RPMI7951 (cell line): ENCODE measurements at places on chromosomes 11 and 22. TPM values are rescaled to one million over a fixed set of nuclear protein-coding genes. Genes with fewer than 3 reads are reported as not detected.

DNA sequence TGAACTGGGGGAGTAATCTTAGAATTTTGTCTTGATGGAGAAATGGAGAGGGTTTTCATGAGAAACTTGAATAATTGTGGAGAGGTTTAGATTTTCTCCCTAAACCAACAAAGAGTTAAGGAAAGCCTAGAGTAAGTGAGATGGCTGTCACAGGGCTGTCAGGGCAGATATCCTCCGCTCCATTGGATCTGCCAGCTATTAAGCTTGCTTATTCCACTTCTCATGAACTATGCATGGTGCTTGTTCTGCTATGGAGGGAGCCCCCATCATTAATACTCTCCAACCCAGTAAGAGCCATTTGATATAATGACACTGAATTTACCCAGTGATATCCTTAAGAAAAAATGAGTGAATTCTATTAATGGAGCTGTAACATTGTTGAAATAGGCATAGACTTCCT, 342.8 kb upstream of the MTNR1B start:
- DNase-seq, result no peak

DNA sequence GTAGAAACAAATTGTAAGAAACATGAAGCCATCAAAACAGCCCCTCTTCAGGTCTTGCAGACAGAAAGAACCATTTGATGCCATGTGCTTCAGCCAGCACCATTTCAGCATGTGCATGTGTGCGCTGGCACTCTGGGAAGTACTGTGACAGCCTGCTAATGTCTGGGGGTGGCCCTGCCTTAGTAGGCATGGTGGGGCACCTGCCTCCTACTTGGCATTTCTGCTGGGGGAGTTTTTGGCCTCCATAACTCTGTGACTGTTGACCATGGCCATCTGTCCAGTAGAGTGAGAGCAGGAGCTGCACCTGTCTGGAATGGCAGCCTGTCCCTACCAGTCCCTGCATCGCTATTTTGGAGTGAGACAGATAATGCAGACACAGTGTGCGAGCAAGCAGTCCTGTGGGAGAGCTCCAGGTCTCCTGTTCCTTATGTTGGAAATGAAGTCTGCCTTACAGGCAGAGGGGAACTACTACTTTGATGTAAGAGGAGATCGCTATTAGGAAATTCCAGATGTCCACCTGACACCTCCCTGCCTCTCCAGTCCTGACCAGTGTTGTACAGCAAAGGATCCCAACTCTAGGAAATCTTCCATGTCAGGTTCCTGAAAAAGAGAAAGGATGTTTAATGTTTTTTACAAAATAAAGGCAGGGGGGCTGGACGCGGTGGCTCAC, 102.5 kb downstream of the ATXN10 start:
- DNase-seq, result no peak

DNA sequence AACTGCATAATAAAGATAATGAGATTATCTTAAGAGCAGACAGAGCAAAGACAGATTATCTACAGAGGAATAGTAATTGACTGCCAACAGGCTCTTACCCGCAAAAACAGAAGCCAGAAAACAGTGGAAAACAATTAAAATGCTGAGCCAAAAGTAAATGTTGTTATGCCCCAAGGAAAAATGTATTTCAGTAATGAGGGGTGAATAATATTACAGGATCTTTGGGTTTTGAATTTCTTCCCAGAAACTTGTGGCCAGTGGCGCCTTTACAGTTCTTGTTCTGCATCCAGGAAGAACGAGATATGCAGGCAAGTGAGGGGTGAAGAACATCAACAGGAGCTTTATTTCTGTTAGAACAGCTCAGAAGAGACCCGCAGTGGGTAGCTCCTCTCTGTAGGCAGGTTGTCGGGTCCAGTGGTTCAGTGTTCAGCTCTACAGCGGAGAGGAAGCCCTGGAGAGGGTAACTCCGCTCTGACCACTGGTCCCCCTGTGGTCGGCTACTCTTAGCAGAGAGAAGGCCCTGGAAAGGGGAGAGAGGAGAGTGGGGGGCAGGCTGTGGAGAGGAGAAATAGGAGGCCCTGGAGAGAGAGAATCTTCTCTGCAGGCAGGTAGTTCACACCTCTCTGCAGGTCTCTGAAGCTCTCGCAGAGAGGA, 51.8 kb upstream of the SC5D start:
- no peak for DNase-seq

GRCh38 chr11:107293677-107294344, 163.8 kb downstream of the CWF19L2 start:
- DNase-seq, result no peak

DNA sequence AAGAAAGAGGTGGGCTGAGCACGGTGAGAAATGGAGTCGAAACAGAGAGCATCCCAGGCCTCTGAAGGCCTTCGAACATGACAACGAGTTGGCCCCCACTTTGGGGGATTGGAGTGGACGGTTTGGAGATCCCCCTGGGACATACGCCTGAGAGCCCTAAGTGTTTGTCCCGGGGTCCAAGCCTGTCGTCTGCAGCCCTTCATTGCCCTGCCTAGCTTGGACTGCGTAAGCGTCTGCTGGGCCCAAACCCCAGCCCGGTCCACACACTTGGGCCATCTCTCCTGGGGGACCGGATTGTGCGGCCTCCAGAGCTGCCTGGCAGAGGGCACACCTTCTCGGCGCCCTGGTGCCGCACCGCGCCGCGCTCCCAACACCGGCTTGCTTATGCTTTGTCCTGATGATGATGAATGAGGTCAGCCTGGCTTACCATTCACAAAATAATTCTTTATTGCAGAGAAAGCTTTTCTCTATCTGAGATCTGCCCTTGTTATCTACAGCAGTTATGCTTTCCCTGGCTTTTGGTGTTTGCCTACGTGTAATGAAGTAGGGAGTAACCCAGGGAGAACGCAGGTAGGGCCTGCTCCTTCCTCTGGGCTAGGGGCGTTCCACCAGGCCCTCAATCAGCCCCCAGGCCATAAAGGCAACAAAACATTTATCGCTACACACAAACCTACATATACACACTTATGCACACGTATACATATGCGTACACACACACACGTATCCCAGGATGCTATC, 85.9 kb upstream of the PPARA start:
- DNase-seq, result no peak

DNA sequence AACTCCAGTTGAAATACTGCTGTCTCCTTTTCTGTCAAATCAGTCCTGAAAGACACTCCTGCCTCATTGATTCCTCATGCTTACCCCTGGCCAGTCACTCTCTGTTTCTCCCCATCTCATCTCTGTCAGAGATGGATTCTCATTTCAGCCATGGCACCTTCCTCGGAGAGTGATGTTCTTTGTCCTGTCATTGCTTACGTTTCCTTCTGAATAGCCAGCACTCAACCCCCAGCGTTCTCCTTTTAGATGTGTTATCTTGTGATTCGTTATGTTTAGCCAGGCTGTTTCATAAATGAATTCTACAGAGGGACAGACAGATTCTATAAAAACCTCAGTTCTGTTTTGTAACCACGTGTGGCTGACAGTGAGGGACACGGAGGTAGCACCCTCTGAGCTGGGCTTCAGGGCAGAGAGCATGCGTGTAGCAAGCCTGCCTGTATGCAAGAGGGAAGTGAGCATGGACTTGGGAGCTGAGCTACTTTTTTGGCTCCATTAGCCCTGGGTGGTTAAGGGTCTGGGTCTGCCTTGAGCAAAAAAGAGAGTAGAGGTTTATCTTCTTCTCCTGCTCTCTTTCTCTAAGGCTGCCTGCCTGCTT, 354.6 kb downstream of the DDX10 start:
- no peak for DNase-seq

Gene TECTA
- total RNA-seq, result 0.12 TPM in 1 of 2 replicates, not detected in the other

DNA sequence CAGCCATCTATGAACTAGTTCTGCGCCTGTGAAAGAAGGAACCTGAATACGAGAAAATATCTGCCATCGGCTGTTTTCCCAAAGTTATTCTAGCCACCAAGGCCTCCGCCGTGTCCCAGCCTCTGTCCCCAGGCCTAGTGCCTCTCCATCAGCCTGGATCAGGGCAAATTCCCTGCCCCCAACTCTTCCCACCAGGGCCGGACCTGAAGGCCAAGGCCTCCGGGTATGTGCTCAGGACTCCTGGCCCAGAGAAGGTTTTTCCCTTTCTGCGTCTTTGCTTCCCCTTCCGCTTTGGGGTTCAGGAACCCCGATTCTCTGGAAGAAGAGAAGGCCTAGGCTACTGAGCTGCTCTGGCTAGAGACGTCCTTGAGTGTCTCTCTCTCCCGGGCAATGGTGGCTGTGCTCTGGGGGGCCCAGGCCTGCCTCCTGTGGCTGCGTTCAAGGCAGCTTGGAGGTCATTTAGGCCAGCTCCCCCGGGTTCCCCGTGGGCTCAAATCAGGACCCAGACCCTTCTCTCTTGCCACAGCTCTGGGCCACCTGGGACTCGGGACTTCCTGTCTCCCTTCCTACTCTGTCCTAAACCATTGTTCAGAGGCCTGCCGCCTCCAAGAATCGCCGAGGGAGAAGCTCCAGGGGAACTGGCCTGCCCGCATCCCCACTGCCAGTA, 1.6 kb downstream of the ALX4 start:
- no peak for DNase-seq

Gene KCNK4
- not detected in 2 replicates for total RNA-seq

DNA sequence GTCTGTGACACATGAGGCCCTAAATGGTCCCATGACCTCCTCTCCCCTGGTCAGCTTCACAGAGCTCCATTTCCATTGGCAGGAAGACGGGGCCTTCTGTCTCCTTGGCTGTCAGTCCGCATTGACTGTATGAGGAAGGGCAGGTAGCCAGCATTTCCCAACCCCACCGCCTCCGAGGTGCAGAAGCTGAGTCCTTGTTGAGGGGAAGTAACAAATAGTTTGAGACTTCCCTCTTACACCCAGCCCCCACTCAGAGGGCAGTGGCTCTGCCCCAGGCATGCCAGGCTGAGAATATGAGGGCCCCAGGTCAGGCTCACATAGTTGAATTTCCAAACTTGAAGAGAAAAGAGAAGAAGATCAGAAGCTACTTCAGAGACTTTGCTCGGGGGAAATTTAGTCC, 611.1 kb downstream of the BRD1 start:
- DNase-seq, result no peak

Gene TMEM132A
- total RNA-seq, result 29.2 and 44.6 TPM in 2 replicates

- no peak for DNase-seq
These were observed 784.9 kb upstream of the LUZP2 start for GRCh38 chr11:23711981-23712380.

Gene IRAG1
- total RNA-seq, result 15.4 and 23.8 TPM in 2 replicates

Gene CTSW
- 5.4 and 8.9 TPM in 2 replicates for total RNA-seq

- DNase-seq, result no peak
These were observed 27.8 kb downstream of the ETS1 start for GRCh38 chr11:128559496-128560103.

GRCh38 chr11:123429913-123430720, at the start of gene GRAMD1B:
TSS of gene GRAMD1B (plus strand) at chr11:123430269. CDS start at chr11:123430793, 524 bp downstream.
- peak; percentile 90 for DNase-seq

- DNase-seq, result no peak
These were observed 798.9 kb downstream of the KCNA4 start for GRCh38 chr11:29217901-29218300.

DNA sequence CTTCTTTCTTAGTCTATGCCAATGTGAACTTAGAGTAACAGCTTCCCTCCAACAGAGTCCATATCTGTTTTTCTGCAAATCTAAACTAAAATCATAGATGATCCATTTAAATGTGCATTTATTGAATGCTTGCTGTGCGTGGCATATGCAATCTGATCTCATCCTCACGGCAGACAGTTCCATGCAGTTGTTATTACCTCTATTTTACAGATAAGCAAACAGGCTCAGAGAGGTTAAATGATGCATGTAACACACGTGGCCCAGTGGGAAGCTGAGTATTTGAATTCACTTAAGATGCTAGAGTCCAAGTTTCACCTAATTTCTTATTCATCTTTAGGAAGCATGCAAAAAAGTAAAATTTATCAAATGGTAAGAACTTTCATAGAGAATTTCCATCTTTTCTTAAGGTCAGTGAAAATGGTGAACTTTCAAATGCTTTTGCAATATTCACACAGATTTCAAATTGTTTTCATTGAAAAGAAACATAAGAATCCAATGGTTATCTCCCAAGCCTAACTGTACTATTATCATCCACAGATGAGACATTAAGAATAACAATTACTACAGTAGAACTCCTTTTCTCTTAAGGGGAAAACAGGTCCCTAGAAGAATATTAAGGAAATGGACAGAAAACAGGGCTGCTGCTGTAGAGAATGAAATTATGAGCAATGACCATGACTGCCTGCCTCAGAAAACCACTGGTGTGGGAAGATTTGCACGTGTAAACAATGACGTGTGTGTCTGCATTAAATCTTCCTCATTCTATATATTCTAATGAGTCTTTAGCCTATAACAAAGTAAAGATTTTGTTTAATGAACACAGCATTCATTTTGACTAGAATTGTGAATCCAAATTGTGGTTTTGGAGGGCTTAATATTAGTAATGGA, 1171.3 kb downstream of the LRRC4C start:
- no peak for DNase-seq

Gene GLB1L3
- total RNA-seq, result not detected in 2 replicates

Gene MFNG
- not detected in 2 replicates for total RNA-seq

DNA sequence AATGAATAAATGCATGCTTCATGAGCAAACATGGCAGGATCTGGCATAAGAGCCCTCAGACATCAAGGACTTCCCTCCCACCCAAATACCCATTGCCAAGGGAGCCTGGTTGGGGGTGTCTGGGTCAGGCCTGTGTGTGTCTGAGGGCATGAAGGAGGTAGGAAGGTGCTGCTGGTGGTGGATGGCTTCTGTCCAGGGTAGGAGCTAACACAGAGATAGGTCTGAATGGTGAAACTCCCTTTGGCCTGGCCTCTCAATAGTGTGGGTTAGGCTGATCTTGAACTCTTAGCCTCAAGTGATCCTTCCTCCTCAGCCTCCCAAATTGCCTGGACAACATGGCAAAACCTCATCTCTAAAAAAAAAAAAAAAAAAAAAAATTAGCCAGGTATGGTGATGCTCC, 2.8 kb downstream of the AMPD3 start:
- DNase-seq, result no peak

Gene BTBD10
- total RNA-seq, result 37.5 and 39.5 TPM in 2 replicates

DNA sequence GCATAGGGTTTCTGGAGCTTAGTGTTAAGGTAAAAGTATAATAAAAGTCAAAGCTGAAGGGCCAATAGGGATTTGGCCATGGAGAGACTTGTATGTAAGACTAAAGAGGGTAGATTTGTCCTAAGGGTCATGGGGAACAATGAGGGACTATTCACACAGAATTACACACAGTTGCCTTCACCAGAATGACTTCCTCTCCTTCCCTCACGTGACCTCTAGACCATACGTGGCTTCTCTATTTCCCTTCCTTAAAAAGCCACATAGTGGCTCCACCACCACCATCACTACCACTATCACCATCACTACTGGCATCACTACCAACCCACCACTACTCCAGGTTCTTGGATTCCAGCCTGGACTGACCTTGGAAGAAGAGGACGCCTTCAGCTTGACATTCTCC, 2.8 kb downstream of the HPX start:
- DNase-seq, result no peak

Gene GLYAT
- total RNA-seq, result 0.60 TPM in 1 of 2 replicates, not detected in the other

Gene UPB1
- under 0.01 TPM in 1 of 2 replicates, not detected in the other for total RNA-seq

Gene PES1
- 56.8 and 64.3 TPM in 2 replicates for total RNA-seq

DNA sequence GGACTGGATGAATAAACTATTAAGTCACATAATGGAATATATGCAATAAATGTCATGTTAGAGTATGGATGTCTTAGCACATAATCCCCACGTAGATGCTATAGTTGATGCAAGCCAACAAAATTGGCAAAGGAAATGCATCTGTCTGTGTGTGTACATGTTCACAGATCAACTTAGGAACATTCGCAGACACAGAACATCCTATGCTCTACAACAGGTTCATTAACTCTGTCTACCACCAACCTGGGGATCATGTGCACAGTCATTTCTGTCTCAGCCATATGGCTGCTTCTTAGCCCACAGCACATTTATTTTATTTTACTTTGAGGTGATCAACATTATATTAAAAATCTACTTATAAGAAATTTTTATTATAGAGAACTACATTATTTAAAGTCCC, 4.9 kb downstream of the MSANTD4 start:
- DNase-seq, result no peak

- peak; percentile 95 for DNase-seq
These were observed 179.4 kb downstream of the ETS1 start for GRCh38 chr11:128407962-128408361.
